Naive thymus-derived CD4-positive, alpha-beta T cell (primary cell): ENCODE measurements at places on chromosomes 2 and 18.

DNA sequence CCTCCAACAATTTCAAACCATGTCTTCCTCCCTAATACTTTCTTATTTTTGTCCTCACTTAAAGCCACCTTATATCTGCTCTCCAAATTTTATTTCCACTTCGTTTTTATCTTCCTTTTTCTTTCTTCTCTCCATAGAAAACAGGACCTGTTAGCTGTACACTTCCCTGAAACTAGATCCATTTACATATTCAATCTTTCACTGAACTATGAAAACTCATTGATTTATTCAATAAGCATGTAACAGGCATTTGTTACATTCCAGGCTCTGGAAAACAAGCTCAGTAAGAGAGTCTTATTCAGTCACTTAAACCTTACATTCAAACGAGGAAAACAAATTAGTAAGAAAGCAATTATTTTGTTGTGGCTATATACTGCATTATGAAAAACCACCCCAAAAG is 1225.3 kb downstream of the SUCLG1 start:
- no peak for DNase-seq

DNA sequence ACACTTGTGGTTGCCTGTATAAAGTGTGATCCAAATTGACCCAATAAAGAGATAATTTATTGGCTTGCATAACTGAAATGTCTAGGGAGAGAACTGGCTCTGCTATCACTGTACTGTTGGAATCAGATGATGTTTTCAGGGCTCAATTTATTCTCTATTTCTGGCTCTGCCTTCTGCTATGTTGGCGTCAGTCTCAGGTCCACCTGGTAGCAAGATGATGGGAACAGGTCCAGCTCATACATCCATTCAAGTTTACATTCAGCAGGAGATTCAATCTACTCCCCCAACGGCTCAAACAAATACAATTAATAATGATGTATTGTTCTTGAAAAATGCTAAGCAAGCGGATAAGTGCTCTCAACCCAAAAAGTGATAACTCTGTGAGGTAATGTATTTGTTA is 297.7 kb upstream of the SYT4 start:
- DNase-seq: no peak

- no peak for DNase-seq
Measured at GRCh38 chr2:33577084-33577483, 22.0 kb downstream of the FAM98A start.

- DNase-seq: no peak
Measured at GRCh38 chr2:36058076-36058475, 297.5 kb upstream of the CRIM1 start.

DNA sequence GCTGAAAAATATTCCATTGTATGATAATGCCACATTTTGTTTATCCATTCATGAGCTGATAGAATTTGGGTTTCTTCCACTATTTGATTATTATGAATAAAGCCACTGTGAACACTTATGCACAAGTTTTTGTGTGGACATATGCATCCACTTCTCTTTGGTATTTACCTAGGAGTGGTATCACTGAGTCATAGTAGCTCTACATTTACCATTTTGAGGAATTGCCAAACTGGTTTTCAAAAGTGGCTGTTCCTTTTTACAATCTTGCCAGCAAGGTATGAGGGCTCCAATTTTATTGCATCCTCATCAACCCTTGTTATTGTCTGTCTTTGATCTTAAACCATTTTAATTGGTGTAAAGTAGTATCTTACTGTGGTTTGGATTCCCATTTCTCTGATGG is 13.3 kb upstream of the EHBP1 start:
- no peak for DNase-seq

DNA sequence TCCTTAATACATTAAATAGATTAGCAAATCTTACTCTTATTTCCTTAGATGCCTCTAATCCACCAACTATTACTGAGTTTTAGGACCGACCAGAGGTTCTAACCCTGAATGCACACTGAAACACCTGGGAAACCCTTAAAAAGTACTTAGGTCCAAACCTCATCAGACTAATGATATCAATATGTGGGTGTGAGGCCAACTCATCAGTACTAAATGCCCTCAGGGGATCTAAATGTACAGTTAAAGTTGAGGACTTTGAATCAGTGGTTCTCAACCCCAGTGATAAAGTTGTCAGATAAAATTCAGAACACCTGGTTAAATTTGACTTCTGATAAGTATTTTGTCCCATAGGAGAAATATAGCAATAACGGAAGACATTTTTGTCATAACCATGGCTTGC is 20.9 kb downstream of the MMADHC start:
- no peak for DNase-seq

GRCh38 chr2:232986155-232986554 is 26.9 kb downstream of the NGEF start:
- DNase-seq: no peak

DNA sequence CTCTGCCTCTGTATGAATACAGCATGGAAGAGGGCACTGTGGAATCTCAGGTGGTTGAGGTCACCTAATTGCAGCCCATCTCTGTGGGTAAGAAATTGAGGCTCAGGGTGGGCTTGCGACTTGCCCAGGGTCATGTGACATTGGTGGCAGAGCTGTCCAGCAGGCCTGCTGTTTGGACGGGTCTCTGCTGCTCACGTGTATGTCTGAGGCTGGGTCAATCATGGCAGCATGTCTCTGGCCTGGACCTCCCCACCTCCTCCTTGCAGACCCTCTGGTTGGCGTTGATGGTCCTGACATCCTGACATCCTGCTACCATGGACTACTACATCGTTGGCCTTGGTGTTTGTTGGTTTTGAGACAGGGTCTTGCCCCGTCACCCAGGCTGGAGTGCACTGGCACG is 64.3 kb upstream of the HPCAL1 start:
- DNase-seq: no peak

DNA sequence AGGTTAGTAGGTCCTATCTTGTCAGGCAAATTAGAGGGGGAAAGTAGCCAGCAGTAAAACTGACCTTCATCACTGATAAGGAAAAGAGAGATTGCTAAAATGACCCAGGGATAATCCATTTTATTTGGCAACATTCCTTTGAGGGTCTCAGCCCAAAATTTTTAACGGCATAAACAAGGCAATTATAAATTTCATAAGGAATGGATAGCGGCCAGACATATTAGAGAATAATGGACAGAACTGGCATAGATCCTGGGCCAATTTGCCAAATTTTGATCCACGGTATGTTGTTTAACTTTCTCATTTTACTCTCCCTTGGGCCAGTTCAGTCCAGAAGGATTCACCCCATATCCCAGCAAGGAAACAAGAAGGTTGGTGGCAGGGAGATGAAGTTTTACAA is 170.4 kb upstream of the BCL2L11 start:
- DNase-seq: no peak

GRCh38 chr2:40168546-40168945 is 283.3 kb downstream of the SLC8A1 start:
- DNase-seq: no peak

- no peak for DNase-seq
Measured at GRCh38 chr2:158038901-158039300, 62.8 kb upstream of the UPP2 start.

DNA sequence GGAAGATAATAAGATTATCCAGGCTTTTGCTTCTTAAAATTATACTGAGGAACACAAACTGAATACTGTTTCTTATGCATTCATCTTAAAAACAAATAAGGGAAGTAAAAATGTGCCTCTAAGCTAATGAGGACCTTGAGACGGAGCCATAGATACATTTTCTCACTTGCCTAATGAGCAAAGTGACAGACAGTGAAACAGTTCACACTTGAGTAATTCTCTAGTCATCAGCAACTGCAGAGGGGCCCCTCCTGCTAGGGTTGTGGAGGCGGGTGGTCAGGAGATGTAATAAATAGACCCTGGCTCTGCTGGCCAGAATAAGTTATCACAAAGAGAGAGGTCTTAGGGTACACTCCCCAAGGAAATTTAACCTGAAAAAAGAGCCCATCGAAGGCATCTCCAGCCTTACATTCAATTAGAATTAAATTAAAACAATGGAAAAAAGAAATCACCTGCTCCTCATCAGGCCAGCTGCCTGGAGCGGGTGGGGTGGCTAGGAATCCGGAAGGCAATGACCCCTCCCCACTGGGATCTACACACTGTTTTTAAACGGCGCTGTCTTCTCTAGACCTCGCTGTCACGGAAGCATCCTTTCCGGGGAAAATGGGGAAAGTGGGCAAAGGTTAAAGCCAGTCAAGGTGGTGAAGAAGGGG is 32.6 kb upstream of the INSIG2 start:
- no peak for DNase-seq

GRCh38 chr18:48902856-48903601 is 47.7 kb downstream of the SMAD7 start:
- no peak for DNase-seq

DNA sequence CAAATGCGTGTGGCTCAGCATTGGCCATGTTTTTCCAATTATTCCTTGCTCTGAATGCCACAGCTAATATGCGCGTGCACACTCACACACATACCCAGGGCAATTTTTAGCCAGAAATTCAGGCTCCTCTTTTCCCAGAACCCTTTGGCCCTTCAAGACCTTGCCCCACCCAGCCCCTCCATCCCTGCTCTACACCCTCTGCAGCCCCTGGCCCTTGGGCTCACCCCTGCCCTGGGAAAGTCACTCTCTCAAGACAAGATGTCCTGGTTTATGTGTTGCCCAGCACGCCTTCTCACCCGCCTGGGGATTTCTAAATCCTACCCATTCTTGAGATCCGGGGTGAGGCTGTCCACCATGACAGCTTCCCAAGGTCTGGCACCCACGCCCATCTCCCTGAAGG is 319.7 kb downstream of the CYP26B1 start:
- no peak for DNase-seq

GRCh38 chr2:138239902-138240491 is 261.6 kb upstream of the SPOPL start:
- no peak for DNase-seq

DNA sequence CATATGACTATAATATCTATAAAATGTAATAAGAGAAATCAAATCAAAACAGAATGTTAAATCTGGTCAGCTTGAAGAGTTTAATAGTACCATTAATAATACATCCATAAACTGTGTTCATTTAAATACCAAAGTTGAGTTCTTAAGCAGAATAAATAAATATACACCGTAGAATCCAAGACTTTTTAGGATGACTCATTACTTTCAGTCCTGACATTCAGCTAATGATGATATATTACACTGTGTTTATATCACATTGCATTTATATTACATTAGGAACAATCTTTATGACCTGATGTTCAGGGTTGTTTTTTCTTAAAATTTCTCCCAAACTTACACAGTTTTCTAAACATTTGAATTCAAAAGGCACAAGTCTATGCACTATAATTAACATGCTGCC is 331.3 kb downstream of the SS18 start:
- no peak for DNase-seq

GRCh38 chr18:48616484-48617255 is 77.8 kb downstream of the CTIF start:
- no peak for DNase-seq

- DNase-seq: peak; percentile 89
Measured at GRCh38 chr2:28392297-28393113, at the start of gene FOSL2. TSS of gene FOSL2 (plus strand) at chr2:28392858. CDS start at chr2:28393721, 863 bp downstream.

- DNase-seq: no peak
Measured at GRCh38 chr2:108460345-108461037, 11.5 kb downstream of the GCC2 start.

DNA sequence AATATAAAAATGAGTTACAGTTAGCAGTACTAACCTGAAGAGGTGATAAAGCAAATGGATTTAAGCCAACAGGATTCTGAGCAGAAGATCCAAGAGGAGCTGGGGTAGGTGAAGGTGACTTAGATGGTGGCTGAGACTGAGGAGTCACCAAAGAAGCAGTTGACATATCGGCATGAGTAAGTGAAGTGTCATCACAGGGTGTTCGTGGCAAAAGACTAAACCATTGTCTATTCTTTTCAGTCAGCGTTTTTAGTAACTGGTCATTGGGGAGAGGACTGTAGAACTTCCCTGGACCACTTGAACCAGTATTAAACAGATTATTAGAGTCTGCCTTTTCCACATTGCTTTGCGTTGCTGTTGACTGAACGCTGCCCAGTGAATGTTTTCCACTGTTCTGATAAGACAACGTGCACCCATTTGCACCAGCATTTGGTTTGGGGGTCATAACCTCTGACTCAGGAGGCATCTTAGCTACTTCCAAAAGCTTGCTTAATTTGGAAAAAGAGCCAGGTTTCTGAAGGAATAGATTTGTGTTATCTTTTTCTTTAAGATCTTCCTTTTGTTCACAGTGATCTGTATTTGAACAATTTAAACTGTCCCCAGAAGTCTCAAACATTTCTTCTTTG is 63.3 kb upstream of the WDSUB1 start:
- DNase-seq: no peak

- no peak for DNase-seq
Measured at GRCh38 chr2:53840580-53840979, 19.2 kb downstream of the GPR75 start.

DNA sequence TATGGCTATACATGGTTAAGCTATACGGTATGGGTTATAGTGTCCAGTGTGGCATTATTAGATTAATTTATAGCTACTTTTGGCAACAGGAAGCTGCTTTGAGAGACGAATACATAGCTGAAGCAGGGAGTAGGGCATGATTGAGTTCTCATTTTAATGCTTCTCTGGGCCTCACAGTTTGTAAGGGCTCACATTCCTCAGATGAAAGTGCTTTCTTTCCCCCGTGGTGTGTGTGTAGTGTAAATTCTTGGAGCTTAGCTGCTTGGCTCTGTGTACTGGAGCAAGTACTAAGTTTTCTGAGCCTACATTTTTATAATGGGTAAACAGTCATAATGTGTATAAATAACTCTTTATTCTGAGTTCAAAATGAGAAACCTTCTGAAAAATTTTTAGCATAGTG is 173.7 kb downstream of the PTPRM start:
- no peak for DNase-seq

DNA sequence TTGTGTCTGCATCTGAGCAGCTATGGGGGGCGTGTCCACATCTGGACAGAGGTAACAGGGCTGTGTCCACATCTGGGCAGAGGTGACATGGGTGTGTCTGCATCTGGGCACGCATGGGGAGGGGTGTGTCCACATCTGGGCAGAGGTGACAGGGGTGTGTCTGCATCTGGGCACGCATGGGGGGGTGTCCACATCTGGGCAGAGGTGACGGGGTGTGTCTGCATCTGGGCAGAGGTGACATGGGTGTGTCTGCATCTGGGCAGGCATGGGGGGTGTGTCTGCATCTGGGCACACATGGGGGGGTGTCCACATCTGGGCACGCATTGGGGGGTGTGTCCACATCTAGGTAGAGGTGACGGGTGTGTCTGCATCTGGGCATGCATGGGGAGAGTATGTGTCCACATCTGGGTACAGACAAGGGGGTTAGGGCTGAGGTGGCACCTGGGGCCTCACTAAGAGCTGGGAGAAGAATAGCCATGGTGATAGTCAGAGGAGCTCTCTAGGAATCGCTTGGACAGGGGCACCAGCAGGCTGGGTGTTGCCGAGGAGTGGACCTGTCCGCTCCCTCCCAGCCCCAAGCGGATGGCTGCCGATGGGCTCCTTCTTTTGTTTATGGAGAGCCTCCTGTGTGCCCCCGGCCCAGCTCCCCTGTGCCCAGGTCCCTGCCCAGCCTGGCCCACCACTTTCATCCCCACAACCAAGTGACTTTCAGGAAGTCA is 177.8 kb downstream of the EIPR1 start:
- no peak for DNase-seq
